Urinary bladder (tissue), 4 donors: ENCODE measurements at places on chromosomes 6 and 20. TPM values are rescaled to one million over a fixed set of nuclear protein-coding genes. Genes with fewer than 3 reads are reported as not detected.

DNA sequence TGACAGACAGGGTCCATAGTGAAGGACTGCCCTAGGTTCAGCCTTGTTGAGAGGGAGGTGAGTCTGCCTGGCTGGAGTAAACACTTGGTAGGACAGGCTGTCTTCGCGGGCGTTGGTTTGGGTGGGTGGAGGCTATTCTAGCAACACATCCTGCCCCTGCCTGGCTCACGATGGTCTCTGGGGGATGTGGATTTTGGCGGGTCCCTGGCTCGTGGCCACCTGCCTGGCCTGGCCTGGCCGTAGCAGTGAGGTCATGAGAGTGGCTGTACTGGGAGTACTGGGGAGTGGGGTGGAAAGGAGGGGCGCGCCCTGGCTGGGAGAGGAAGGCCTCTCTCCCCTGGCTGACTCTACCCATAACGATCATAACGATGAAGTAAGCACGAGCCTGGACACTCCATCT lies 30.2 kb upstream of the MRPS18A start:
- no peak for DNase-seq

GRCh38 chr6:113281014-113281413 lies 576.1 kb upstream of the MARCKS start:
- DNase-seq = no peak

- DNase-seq = no peak
Measured at GRCh38 chr20:54207053-54207742, 689 bp upstream of the PFDN4 start.

DNA sequence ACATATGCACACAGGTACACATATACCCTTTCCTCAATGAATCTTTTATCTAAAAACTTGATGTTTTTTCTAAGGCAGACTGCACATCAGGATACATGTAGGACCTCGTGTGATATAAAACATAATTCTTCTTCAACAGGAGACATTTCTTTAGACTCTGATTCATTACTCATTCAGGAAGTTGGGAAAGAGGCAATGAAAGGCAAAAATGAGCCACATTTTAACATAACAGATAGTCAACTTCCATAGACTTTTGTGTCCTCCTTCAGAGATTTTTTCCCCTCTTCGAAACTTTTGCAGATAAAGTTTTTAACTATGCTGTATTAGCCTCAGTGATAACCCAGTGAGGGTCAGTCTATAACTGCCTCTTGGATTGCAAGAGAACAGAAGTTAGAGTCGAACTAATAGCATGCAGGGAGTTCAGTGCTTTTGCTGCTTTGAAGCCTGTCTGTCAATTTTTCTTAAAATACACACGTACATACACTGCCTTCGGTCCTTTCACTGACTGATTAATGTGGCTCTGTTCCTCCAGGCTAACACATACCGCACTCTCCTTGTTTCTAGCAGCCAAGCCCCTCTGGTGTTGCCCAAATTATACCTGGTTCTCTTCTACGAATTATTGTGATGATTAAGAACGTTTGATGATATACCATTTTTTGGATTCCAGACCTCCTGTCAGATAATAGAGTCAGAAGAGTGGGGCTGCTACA lies 562.5 kb upstream of the MAP3K7 start:
- no peak for DNase-seq

- DNase-seq = no peak
Measured at GRCh38 chr20:31801508-31801907, 17.6 kb upstream of the MYLK2 start.

GRCh38 chr6:53718597-53719460 lies 53.3 kb upstream of the KLHL31 start:
- DNase-seq = no peak

DNA sequence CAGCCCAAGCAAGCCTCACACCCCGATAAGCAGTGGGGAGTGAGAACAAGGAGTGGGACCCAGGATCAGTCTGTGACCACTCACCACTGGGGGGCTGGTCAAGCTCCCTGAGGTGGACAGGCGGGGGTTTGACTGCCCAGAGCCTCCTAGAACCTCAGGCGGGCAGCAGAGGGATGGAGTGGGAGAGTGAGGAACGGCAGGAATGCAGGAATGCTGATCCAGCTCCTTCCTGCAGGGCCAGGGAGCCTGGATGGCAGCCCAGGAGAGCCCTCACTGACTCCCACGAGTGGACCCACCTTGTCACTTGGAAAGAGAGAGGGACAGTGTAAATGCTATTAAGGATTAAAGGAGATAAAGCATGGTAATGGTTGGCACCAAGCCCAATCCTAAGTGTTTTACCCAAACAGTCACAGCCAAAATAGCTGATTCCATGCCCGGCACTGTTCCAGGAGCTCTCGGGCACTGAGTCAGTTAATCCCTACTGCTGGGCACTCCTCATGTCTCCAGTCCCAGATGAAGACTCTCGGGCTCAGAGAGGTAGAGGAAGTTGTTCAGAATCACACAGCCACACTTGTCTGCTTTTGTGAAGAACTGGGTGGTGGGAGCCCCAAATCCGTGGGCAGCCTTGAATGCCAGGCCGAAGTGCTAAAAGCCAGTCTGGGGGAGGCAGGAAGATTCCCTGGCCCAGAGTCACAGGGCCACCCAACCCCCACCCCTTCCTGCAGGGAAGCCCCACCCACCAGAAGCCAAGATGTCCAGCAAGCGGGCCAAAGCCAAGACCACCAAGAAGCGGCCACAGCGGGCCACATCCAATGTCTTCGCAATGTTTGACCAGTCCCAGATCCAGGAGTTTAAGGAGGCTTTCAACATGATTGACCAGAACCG lies 3.1 kb downstream of the MYL9 start:
- no peak for DNase-seq

GRCh38 chr6:128657181-128657580 lies 136.8 kb upstream of the PTPRK start:
- no peak for DNase-seq

DNA sequence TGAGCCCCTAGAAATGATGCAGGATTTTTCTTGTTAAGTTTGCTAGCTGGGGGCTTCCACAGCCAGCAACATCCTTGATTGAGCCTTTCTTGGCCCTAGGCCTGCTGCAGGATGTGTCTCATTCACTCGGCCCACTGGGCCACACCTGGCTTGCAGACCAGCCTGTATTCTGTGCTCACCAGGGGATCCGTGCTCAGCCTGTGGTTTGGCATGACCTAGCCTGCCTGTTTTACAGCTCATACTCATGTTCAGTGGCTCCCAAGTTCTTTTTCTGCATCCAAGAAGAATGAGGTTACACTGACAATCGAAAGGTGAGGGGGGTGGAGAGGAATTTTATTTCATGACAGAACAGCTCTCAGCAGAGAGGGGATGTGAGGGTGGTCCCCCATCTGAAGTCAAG lies 263.4 kb downstream of the RIMS1 start:
- no peak for DNase-seq

- no peak for DNase-seq
Measured at GRCh38 chr6:43915208-43915869, 145.3 kb downstream of the VEGFA start.

OTOR gene
- not detected for polyA plus RNA-seq

TRERF1 gene
- 7.9 TPM for polyA plus RNA-seq
